Activated naive CD8-positive, alpha-beta T cell treated with anti-CD3 and anti-CD28 coated beads, Interleukin-2, amount 50 U/mL, for 24 hours (primary cell): ENCODE measurements at places on chromosomes 16 and 17.

DNA sequence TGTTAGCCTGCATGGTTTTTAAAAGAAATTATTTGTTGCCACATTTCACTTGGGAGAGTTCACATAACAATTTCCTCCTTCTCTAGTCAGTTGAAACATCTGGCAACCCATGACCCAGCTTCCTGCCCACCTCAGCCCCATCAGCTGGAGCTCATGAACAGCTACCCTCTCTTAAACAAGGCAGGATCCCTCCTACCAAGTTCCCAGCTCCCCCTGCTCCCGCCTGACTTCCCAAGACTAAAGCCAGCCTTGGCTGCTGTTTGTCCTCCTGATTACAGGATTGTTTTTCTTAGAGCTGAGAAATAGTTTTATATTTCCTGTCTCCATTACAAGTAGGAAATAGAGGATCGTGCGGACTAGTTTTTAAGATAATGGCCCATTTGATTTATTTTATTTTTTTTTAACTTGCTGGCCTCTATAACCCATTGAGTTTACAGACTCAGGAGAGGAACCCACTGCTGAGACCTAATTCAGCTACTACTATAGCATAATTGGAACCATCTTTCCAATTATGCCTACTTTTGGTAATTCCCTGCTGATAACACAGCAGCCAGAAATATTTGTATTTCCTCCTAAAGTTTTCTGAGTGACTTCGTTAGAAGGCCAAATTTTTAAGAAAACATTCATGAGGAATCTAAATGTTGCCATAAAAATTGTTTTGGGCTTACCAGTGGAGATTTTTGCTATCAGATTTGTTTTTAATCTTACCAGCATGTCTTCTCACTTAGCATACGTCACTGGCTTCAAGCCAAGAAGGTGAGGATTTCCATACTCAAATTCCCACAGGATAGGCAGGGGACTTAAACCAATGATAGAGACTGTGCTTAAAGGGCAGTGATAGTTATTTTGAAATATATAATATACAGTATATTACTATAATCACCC lies 90.0 kb downstream of the ELAC2 start:
- DNase-seq, result no peak

GRCh38 chr16:27870116-27870798 lies 193.3 kb downstream of the GSG1L start:
- no peak for DNase-seq

DNA sequence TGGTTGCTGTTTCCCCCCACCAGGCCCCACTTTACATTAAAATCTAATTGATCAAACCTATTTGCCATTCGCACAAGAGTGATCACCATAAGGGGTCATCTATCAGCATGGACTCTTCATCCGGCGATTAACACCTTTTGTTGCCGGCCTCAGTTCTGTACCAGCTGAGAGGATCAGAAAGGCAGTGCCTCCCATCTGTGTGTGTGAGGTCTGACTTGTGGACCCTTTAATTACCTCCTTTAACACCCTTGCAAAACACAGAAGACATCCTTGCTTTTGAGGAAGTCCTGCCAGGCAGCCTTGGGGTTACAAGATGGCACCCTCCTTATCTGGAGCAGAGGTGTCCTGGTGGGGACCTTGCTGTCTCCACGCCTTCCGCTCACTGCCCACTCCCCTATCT lies 77.2 kb upstream of the IRX3 start:
- DNase-seq, result no peak

DNA sequence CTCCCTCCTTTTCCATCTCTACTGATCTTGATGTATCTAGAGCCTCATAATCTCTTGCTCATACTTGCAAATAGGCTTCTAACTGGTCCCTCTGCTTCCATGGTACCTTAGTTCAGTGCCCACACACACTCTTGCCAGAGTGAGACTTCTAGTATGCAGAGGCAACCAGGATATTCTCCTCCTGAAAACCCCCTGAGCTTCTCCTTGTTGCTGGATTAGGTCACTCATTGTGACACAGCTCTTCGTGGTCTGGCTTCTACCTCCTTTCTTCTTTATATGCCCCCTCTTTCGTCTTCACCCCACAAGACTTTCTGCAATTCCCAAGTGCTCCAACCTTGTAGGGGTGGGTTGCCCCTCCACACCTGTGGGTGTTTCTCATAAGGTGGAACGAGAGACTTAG lies 2.5 kb upstream of the FAM20A start:
- DNase-seq, result no peak

GRCh38 chr16:31351246-31351941 lies 3.6 kb upstream of the ITGAX start:
- DNase-seq, result no peak

DNA sequence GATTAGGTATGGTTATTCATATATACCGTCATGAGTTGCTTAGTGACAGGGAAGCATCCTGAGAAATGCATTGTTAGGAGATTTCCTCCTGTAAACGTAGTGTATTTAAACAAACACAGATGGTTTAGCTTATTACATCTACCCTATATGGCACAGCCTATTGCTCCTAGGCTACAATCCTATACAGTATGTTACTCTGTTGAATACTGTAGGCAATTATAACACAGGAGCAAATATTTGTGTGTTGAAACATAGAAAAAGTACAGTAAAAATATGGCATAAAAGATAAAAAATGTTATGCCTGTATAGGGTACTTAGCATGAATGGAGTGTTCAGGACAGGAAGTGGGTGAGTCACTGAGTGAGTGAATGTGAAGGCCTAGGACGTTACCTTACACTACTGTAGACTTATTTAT lies 157.7 kb downstream of the CDH11 start:
- no peak for DNase-seq

GRCh38 chr17:37116671-37117185 lies 168.0 kb downstream of the AATF start:
- no peak for DNase-seq

DNA sequence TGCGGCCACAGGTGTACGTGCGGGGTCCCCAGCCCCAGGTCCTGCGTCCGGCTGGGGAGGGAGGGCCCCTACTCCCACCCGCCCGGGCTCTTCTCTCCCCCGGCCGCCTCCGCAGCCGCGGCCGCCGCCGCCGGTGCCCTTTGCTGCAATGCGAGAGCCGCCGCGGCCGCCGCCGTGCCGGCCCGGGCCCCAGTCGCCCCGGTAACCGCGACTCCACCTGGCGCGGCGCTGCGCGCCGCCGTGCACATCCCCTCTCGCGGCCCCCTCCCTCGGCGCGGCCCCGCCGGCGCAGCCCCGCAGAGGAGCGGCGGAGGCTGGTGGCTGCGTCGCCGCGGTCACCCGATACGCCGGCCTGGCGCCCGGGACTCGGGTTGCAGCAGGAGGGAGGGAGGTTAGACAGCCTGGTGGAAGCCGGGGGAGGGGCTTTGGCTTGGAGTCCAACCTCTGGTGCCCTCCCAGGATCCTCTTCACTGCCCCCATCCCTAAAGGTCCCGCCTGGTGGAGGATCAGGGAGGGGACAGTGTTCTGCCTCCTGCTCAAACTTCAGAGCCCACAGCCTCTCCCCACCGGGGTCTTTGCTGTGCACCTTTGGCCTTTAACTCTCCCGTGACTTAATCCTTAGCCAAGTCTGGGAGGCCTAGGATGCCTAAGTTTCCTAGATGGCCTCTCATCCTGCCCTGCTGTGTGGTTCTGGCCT lies 32.9 kb downstream of the SRCIN1 start:
- no peak for DNase-seq

DNA sequence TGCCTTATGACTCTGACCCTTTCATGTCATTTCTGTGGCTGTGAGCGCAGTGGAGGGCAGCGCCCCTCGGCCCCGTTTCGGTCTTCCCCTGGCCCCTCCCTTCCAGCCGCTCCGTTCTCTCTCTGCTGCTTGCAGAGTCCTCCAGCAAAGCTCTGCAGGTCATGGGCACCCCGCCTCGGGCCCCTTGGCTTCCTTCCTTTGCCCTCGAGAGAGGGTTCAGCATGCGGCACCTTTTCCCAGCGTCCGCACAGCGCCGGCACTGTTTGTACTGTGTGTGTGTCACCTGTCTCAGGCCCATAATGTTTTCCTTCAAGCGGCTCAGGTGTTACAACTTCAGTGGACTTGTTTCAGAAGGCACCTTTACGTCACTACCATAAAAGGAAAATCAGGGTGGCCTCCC lies 98.5 kb downstream of the RAP1GAP2 start:
- DNase-seq, result no peak

DNA sequence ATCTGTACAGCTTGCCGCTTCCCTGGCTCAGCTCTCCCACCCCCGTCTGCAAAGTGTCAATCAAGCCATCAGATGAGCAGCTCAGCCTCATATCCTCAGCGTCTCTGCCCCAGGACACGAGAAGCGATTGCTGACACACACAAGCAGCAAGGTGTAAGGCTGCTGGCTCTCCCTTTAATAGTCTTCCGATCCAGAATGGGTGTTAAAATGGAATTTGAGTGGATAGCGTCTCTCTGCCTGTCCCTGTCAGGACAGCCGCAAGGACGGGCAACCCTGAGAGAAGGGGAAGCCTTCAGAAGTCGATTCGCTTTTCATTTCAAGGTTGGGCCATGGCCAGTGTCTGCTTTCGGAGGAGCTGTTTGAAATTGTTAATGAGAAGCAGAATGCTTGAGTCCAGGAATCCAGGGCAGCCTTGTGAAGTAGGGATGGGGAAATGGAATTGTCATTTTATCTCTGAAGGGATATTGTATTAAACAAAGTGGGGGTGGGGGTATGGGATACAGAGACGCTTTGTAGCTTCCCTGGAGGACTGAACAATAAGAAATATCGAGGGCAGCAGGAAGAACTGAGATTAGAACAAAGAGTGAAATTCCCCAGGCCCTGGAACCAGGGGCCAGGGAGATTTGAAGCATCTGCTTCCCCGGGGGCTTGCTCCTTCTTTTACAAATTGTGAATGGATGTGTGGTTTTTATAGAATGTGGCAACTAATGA lies 4.7 kb upstream of the PIPOX start:
- no peak for DNase-seq

- no peak for DNase-seq
These were observed 149.0 kb upstream of the GOT2 start for GRCh38 chr16:58883131-58883530.

GRCh38 chr17:27496005-27496404 lies 39.8 kb downstream of the KSR1 start:
- no peak for DNase-seq

- no peak for DNase-seq
These were observed 14.6 kb upstream of the SREBF1 start for GRCh38 chr17:17851103-17852002.

GRCh38 chr16:85916141-85916890 lies 17.4 kb downstream of the IRF8 start:
- no peak for DNase-seq

DNA sequence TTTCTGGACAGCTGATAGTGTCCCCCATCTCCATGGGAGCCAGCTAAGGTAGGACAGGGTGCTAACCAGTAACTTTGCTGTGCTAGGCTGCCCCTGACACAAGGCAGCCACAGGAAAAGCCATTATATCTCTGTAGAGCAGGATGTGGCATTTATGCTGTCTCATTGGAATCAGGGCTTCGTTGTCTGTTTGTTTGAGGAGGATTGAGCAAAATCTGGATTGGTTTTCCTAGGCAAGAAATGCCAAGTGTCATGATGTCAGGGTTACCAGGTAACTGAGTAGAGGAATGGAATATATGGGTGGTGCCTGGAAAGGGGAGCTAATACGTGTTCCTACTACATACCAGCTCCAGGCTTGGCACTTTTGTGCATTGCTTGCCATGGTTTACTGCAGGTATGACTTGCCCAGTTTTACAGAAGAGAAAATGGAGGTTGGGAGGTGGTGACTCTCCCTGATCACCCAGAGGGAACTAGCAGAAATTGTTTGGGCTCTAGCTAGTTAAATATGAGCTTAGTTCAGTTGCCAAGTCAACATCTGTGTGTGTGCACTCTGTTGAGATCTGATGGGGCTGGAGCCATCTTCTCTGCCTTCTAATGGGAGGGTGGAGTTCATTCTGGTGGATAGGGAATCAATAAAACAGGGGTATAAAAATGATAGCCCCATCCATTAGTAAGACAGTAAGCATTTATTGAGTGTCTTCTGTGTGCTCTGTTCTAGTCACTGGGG lies 33.9 kb downstream of the GNAO1 start:
- DNase-seq, result no peak

DNA sequence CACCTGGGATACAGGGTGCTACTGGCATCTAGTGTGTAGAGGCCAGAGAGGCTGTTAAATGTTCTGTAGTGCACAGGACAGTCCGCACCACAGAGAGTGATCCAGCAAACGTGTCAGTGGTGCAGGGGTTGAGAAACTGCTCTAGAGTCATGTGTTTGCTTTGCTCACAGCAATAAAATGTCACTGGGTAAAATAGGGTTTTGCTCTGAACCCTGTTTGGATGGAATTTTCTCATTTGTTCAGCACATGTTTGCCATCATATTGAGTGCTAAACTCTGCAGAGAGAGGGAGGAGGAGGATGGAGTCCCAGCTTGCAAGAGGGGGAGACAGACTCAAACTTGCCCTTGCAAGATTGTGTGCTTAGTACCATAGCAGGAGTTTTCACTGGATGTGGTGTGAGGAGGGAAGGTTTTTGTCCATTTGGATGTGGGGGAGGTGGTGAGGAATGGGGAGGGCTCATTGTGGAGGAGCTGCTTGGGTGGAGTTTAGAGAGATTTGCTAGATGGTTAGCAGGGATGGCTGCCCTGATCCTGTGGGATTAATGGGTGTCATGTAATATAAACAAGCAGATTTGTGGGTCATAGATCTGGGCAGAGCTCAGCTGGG lies 11.8 kb downstream of the PLCG2 start:
- DNase-seq, result no peak

GRCh38 chr17:56908001-56908542 lies 5.8 kb downstream of the TRIM25 start:
- peak; percentile 32 for DNase-seq

- DNase-seq, result peak; percentile 12
These were observed 134.2 kb downstream of the ABCC1 start for GRCh38 chr16:16083421-16084156.

DNA sequence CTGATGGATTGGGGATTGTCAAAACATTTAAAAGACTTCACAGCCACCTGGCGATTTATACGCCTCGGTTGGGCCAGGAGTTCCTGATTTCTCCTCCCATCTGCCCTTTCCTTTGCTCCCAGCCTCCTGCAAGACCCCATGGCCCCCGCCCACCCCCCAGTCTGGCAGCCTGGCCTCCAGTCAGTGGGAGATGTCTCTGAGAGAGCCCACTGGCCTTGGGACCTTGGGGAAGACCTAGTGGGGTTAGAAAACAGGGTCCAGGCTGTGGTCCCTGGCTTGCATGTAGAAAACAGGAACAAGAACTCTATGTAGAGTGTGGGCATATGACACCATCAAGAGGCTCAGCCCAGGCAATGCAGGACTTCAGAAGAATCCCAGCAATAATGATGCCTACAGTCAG lies 209.4 kb upstream of the C16orf82 start:
- DNase-seq, result no peak
